Amniotic epithelial cell (primary cell): ENCODE measurements at places on chromosomes 5 and 9.

GRCh38 chr5:59597690-59598546 is 295.6 kb downstream of the PDE4D start:
- DNase-seq: no peak

- DNase-seq: no peak
Observed at GRCh38 chr5:136192015-136192525, 892 bp downstream of the SMIM32 start.

DNA sequence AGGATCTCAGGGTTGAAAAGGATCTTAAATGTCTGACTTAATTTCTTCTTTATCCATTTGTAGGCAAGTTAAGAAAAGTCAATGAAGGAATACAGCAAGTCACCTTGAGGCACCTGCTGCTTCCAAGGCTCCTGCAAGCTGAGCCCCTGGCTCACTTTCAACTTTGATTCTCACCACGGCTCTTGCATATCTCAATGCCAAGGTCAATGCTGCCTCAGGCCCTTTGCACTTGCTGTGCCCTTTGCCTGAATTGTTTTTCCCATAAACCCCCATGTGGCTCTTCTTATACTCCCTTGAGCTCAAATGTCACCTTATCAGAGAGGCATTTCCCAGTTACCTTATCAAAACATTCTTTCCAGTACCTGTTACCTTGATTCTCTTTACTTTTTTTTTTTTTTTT is 144.3 kb upstream of the RAPGEF1 start:
- no peak for DNase-seq

GRCh38 chr9:108636013-108636412 is 219.8 kb downstream of the ACTL7B start:
- DNase-seq: no peak

- no peak for DNase-seq
Observed at GRCh38 chr9:84103651-84104377, 123.2 kb downstream of the RMI1 start.

DNA sequence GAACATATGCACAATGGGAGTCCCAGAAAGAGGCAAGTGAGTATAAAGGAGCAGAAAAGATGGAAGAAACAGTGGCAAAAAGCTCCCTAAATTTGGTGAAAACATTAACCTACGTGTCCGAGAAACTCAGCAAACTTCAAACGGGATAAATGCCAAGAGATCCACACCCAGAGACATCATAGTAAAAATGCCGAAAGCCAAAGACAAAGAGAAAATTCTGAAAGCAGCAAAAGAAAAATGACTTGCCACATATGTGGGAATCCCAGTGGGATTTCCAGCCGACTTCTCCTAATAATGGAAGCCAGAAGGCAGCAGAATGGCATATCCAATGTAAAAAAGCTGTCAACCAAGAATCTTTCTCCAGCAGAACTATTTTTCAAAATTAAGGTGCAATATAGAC is 101.2 kb downstream of the ADAMTS2 start:
- no peak for DNase-seq

GRCh38 chr9:6973762-6974161 is 216.0 kb downstream of the KDM4C start:
- peak; percentile 90 for DNase-seq

- no peak for DNase-seq
Observed at GRCh38 chr5:180133971-180134508, 62.5 kb upstream of the RNF130 start.

DNA sequence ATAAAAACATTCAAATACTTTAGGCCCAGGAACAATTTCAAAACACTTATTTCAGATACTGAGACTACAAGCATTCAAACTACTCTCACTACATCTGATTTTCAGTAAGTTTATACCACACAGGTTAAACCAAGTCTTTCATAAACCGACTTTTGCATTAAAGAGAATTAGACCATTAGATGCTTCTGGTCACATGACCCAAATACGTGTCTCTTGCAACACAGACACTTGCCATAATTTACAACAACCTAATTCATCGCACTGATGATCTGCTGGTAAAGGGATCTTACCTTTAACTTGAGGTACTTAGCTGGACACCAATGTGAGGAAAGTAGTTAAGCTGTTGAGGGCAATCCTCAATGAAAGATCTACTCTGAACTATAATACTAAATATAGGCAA is 3.2 kb downstream of the HNRNPH1 start:
- peak; percentile 49 for DNase-seq

- no peak for DNase-seq
Observed at GRCh38 chr9:19931098-19931890, 142.5 kb upstream of the SLC24A2 start.

DNA sequence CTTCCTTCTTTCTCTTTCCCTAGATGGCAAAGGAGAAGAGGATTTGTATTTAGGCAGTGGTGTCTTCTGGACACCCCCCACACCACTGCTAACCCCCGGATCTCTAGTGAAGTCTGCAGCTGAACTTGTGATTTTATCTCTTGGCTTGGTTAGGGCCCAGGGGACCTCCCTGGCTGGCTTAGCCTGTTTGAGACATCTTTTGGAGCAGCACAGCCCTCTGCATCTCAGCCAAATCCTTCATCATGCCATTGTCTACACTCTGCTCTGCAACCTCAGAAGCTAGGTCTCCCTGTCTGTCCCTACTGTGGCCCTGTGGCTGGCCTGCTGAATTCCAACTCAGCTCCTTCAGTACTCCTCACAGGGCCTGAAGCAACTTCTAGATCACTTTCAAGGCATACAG is 81.7 kb downstream of the MUSK start:
- no peak for DNase-seq

DNA sequence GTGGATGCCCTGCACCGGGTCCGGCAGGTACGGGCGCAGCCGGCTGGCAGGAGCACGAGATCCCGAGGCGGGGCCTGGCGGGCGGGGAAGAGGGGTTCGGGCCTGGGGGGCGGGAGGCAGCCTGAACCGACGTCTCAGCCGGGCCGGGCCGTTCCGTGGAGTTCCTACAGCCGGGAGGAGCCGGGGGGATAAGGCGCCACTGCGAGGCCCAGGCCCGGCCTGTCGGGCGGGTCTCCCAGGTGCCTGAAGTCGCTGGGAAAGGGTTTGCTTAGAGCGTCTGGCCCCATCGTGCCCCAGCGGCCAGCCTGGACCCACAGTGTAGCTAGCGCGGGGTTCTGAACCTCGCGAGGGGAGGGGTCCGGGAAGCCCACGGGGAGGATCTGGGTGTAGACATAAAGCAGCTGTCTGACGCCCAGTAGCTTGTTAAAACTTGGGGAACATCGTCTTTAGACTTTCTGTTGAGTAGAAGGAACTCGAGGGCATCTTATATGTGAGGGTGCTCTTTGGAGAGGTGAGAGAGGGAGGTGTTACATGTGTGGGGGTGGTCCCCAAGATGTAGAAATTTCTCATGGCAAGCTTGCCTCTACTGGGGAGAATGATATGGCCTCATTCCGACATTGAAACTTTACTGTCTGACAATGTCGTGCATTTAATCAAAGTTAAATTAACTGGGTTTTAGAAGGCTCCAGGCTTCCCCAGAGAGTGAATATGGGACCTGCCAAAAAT is 524 bp downstream of the FUBP3 start:
- DNase-seq: peak; percentile 3

- DNase-seq: no peak
Observed at GRCh38 chr5:93430673-93431199, 150.3 kb downstream of the NR2F1-AS1 start.

- DNase-seq: peak; percentile 90
Observed at GRCh38 chr5:122187426-122187825, 58.1 kb downstream of the ZNF474 start.

GRCh38 chr5:128349044-128349858 is 188.8 kb downstream of the FBN2 start:
- DNase-seq: peak; percentile 12

GRCh38 chr9:89519366-89519805 is 21.5 kb upstream of the SEMA4D start:
- peak; percentile 65 for DNase-seq

DNA sequence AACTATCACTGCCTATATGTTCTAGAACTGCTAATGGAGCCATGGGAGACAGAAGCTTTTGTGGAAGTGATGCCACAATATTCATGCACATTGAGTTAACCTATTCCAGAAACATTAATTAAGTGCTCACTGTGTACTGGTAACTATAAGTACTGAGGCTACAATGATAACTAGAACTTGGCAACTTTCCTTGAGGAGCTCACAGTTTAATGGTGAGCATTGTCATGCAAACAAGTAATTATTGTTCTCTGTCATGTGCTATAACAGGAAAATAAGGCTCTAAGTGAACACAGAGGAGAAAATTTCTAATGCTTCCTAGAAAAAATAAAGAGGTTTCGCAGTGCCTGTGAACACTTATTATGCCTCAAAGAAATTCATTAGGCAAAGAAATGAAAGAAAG is 142.2 kb downstream of the BAAT start:
- no peak for DNase-seq

DNA sequence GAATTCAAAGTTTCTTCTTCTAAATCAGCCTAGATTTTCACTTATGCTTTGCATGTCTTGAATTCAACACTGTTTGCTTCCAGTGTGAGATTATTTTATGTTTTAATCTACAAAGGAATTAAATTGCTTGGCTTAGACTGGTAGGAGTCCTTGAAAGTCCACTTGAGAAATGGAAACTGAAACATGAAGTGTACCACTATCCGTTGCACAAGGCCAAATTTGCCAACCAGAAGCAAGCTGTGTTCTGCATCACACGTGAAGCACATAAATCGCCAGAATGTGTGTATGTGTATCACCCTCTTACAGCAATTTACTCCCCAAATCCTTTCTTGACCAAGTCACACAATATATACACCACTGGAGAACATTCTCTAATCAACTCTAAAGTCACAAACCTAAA is 10.3 kb downstream of the SEMA6A start:
- no peak for DNase-seq

DNA sequence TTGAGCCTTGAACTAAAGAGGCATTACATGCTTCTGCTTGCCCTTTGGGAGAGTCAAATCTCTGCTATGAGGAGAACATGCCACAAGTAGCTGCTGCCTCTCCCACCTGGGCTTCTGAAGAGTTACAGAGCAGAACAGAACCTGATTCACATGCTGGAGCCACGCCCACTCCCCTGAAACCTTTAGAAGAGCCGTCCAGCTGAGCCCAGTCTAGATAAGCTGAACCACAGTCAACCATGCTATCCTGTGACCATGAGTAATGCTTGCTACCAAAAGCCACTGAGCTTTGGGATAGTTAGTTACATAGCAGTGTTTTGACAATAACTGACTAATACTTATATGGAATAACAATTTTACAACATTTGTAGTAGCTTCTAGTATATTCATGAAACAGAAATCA is 111.0 kb upstream of the VCAN start:
- no peak for DNase-seq

DNA sequence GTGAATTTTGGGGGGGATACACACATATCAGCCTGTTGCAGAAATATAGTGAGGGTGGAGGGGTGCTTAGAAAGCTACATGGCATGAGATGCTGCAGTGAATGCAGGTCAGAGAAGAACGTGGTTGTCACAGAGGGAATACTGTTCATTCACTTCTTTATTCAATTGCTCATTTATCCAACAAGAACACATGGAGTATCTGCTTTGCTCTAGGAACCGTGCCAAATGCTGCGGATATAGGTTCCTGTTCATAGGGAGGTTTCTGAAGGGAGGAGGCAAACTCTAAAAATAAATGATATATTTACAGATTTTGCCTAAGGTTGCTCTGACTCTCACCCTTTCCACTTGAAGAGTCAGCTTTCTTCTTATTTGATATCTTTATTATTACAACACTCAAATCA is 444.3 kb upstream of the CLINT1 start:
- DNase-seq: no peak

GRCh38 chr5:172463031-172463430 is 8.7 kb upstream of the SH3PXD2B start:
- no peak for DNase-seq

- DNase-seq: no peak
Observed at GRCh38 chr9:72401396-72401795, 36.4 kb upstream of the ZFAND5 start.

GRCh38 chr5:144036476-144036875 is 134.0 kb downstream of the YIPF5 start:
- DNase-seq: no peak

DNA sequence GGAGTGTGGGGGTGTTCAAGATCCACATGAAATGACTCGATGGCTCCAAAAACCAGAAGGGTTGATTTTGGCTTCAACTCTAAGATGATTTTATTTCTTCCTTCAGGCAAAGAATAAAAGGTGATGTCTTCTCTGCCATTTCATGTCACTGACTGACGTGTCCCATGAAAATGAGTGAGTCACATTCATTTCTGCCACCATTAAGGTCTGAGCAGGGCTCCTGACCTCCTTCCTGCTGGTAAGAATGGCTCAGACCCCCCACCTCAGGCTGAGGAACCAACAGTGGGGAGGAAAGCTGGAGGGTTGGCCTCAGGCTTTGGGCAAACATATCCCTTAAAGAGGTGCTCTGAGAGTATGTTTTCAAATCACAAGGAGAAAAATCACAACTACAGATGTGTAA is 53.9 kb upstream of the ZNF354A start:
- no peak for DNase-seq

- no peak for DNase-seq
Observed at GRCh38 chr9:5085993-5086392, 99.4 kb downstream of the INSL6 start.

- DNase-seq: no peak
Observed at GRCh38 chr5:1746371-1747078, 53.1 kb downstream of the MRPL36 start.

GRCh38 chr5:100818340-100818739 is 84.7 kb downstream of the ST8SIA4 start:
- no peak for DNase-seq

DNA sequence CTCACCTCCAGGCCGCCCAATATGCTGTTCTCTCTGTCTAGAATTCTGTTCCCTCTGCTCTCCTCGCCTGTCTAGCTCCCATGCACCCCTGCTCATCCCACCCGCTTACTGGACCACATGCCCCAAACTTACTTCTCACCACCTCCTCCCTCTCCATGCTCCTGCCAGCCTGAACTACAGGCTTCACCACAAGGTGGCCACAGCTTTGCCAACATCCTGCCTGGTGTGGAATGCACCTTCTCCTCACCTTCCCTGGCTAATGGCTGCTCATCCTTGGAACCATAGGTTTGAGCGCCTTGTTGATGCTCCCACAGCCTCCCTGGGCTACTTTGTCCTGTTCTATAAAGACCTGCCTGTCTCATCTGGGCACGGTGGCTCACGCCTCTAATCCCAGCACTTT is 9.6 kb downstream of the LAMC3 start:
- no peak for DNase-seq

- no peak for DNase-seq
Observed at GRCh38 chr5:128633901-128634300, 95.9 kb upstream of the FBN2 start.

DNA sequence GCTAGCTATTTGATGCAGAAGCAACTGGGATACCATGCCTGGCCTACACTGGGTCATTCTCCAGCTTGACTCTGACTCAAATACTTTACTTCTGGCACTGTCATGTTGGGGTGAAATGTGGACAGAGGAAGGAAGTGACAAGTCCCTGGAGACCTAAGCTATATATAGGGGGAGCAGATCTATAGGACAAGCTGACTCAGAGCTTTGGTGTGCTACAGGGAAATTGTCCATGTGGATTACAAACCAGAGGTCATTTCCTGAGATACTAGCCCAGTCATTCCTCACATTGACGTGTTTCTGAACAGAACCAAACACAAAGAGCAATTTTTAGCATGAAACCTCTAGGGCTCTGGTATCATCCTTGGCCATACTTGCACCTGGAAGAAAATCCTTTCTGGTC is 531.6 kb upstream of the CLINT1 start:
- no peak for DNase-seq

GRCh38 chr9:89309608-89310474 is 1.2 kb upstream of the CKS2 start:
- no peak for DNase-seq

GRCh38 chr9:72506615-72507014 is 14.8 kb upstream of the TMC1 start:
- DNase-seq: no peak
